ENCODE measurements at places on chromosomes 7 and 10.

GRCh38 chr7:95470452-95470851, 15.3 kb upstream of the ASB4 start:
- H3K36me3 ChIP-seq: no peaks in the 10 kb centered on the region
- no peak for DNase-seq
- H3K27ac ChIP-seq: no peak overlapping the region

GRCh38 chr10:60086862-60087261, 180.5 kb upstream of the CCDC6 start:
- no peak overlapping the region for H3K27ac ChIP-seq
- no peaks in the 10 kb centered on the region for H3K36me3 ChIP-seq
- no peak for DNase-seq
- no peaks in the 10 kb centered on the region for H3K4me1 ChIP-seq
- H3K4me3 ChIP-seq: no peak overlapping the region

DNA sequence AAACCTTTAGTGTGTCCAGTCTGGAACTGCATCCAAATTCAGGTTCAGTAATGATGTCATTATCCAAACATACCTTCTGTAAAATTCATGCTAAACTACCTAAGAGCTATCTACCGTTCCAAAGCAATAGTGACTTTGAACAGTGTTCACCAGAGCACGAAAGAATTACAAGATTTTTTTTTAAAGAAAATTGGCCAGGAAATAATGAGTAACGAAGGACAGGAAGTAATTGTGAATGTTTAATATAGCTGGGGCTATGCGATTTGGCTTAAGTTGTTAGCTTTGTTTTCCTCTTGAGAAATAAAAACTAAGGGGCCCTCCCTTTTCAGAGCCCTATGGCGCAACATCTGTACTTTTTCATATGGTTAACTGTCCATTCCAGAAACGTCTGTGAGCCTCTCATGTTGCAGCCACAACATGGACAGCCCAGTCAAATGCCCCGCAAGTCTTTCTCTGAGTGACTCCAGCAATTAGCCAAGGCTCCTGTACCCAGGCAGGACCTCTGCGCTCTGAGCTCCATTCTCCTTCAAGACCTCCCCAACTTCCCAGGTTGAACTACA, 694 bp upstream of the FAS start:
- H3K4me1 ChIP-seq: peaks cover 1% of the 10 kb centered on the region
- DNase-seq: no peak
- no peaks in the 10 kb centered on the region for H3K36me3 ChIP-seq
- H3K27me3 ChIP-seq: peaks cover 4% of the 10 kb centered on the region
- peak overlapping the region; percentile 45 for H3K4me3 ChIP-seq

GRCh38 chr7:159137906-159138305, 6.8 kb downstream of the VIPR2 start:
- no peak overlapping the region for H3K27ac ChIP-seq
- H3K27me3 ChIP-seq: peaks cover under 1% of the 10 kb centered on the region
- no peaks in the 10 kb centered on the region for H3K36me3 ChIP-seq
- H3K4me1 ChIP-seq: peaks cover 4% of the 10 kb centered on the region
- H3K4me3 ChIP-seq: no peak overlapping the region

DNA sequence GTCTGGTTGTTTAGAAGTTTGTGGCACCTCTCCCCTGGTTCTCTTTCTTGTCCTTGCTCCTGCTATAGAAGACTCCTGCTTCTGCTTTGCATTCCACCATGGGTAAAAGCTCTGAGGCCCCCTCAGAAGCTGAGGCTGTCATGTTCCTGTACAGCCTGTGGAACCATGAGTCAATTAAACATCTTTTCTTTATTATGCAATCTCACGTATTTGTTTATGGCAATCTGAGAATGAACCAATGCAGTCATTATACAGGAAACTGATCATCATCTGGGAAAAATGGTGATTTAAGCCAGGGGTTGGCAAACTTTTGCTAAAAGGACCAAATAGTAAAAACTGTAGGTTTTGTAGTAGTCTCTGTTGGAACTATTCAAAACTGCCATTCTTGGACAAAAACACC, 175.4 kb downstream of the CSTF2T start:
- no peaks in the 10 kb centered on the region for H3K36me3 ChIP-seq
- H3K4me3 ChIP-seq: no peak overlapping the region
- H3K27me3 ChIP-seq: no peaks in the 10 kb centered on the region
- H3K4me1 ChIP-seq: no peaks in the 10 kb centered on the region
- no peak overlapping the region for H3K27ac ChIP-seq
- DNase-seq: no peak

- H3K4me3 ChIP-seq: no peak overlapping the region
- no peaks in the 10 kb centered on the region for H3K4me1 ChIP-seq
- no peak for DNase-seq
Observed at GRCh38 chr10:112348759-112349158, 25.2 kb upstream of the ACSL5 start.

DNA sequence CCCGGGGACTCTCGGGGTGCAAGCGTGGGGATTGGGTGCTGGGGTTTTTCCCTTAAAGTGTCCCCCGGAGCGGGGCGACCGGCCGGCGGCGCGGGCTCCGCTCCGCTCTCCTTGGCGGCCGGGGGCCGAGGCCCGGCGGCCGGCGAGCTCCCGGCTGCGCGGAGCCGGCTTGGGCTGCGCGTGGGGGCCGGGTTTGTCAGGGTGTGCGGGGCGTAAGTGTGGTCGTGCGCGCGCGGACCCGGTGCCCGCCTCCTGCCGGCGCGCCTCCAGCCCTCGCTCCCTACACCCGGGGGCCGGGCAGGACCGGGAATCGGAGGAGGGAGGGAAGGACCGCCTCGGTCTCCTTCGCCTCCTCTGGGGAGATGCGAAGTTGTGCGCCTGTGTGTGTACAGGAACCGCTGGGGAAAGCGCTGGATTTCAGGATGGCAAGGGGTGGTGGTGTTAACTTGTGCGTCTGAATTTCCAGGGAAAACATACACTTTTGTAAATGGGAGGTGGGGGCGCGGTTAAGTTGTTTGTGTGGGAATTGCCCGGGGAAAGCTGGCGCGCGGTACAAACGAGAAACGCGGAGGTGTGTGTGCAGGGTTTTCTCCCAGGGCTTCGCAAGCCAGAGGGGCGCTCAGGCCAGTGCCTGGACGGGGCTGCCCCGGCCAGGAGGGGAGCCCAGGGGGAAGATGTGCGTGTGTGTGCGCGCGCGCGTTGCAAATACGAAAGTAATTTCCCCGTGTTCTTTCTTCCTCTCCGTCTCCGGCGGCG, 737 bp downstream of the ZMIZ1 start:
- DNase-seq: no peak
- H3K36me3 ChIP-seq: no peaks in the 10 kb centered on the region
- no peak overlapping the region for H3K27ac ChIP-seq
- H3K4me1 ChIP-seq: peaks cover 18% of the 10 kb centered on the region
- H3K27me3 ChIP-seq: no peaks in the 10 kb centered on the region

- H3K27ac ChIP-seq: no peak overlapping the region
- no peaks in the 10 kb centered on the region for H3K4me1 ChIP-seq
- H3K4me3 ChIP-seq: no peak overlapping the region
Observed at GRCh38 chr7:150879345-150879744, 27.0 kb downstream of the AOC1 start.

- H3K27ac ChIP-seq: no peak overlapping the region
- H3K27me3 ChIP-seq: no peaks in the 10 kb centered on the region
- no peaks in the 10 kb centered on the region for H3K36me3 ChIP-seq
- no peak overlapping the region for H3K4me3 ChIP-seq
- DNase-seq: no peak
Observed at GRCh38 chr7:99252166-99252895, 20.3 kb upstream of the MYH16 start.

GRCh38 chr10:60711496-60711895, 66.8 kb upstream of the CDK1 start:
- no peaks in the 10 kb centered on the region for H3K4me1 ChIP-seq
- H3K27ac ChIP-seq: no peak overlapping the region
- H3K27me3 ChIP-seq: no peaks in the 10 kb centered on the region
- H3K4me3 ChIP-seq: no peak overlapping the region
- H3K36me3 ChIP-seq: no peaks in the 10 kb centered on the region

DNA sequence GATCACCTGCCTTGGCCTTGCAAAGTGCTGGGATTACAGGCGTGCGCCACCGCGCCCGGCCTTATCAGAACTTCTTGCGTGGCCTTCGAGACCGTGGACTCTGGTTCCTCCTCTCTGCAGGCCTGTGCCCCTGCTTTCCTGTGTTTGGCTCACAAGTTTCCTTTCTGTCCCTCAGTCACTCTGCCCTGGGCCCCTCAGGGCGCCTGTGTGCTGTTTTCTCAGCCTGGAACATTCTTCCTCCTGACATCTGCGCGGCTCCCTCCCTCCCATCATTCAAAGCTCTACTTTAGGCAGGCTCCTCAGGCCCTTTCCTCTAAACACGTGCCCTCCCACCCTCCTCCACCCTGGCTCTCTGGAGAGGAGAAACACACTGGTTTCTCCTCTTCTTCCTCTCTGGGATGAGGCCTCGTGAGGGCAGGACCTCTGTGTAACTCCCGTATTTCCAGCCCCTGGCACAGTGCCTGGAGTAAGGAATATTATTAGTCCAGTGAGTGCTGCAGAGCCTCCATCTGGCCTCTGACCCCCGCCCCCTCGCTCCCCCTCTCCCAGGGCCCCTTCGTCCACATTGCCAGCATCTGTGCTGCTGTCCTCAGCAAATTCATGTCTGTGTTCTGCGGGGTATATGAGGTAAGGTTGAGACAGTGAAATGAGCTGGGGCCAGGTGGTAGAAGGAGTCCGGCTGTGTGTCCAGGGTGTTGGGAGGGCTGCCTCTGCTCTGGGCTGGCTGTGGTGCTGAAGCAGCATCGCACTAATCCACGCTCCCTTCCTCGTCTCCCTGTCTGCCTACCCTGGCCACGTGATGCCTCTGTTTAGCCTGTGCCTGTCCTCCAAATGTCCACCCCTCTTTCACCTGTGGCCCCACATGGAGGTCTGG, 7.1 kb downstream of the CLCN1 start:
- H3K27ac ChIP-seq: no peak overlapping the region
- H3K27me3 ChIP-seq: no peaks in the 10 kb centered on the region
- DNase-seq: no peak
- no peak overlapping the region for H3K4me3 ChIP-seq
- no peaks in the 10 kb centered on the region for H3K36me3 ChIP-seq

GRCh38 chr7:156001496-156002260, 189.4 kb upstream of the SHH start:
- H3K27ac ChIP-seq: no peak overlapping the region
- no peaks in the 10 kb centered on the region for H3K4me1 ChIP-seq
- no peak for DNase-seq
- no peaks in the 10 kb centered on the region for H3K27me3 ChIP-seq

GRCh38 chr10:70976063-70976695, 87.8 kb upstream of the PCBD1 start:
- H3K27me3 ChIP-seq: no peaks in the 10 kb centered on the region
- DNase-seq: no peak
- H3K36me3 ChIP-seq: no peaks in the 10 kb centered on the region
- no peak overlapping the region for H3K27ac ChIP-seq
- no peaks in the 10 kb centered on the region for H3K4me1 ChIP-seq

- no peaks in the 10 kb centered on the region for H3K36me3 ChIP-seq
- no peak overlapping the region for H3K27ac ChIP-seq
- H3K27me3 ChIP-seq: no peaks in the 10 kb centered on the region
- no peak for DNase-seq
- no peak overlapping the region for H3K4me3 ChIP-seq
- no peaks in the 10 kb centered on the region for H3K4me1 ChIP-seq
Observed at GRCh38 chr7:31407178-31407676, 66.7 kb upstream of the NEUROD6 start.

DNA sequence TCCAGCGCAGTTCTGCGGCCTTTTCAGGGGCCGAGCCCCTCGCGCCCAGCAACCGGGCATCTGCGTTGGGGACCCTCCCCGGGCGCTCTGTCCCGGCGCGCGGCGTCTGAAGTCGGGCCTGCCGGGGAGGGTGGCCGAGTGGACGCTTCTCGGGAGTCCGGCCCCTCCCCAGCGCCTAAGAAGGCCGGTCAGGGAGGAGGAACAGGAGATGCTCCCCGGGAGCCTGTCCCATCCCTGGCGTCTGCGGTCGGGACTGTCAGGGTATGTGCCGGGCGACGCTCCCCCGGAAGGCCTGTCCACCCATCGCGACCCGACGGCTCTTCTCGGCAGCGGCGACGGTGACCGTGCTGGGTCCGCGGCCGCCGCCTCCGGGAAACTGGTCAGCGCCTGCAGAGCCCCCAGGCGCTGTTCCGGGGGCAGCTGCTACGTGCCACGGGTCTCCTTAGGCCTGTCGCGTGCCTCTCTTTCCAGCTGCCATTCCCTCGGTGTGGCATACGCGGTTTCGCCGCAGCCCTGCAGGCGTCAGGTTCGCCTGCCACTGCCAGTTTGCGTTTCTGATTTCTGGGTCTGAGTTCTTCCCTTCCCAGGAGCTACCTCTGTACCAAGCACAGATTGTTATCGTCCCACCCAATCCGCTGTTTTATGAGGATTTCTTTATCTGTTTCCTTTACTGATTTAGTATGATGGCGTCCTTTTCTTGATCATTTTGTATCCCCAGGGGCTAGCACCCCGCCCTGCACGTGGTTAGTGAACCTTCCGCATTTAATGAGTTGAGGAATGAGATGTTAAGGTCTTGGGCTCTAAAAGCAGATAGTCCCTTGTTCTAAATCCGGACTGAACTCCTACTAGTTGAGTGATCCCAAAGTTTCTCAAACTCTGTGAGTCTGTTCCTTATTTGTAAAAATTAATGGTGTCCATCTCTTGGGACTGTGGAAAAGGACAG, 782 bp downstream of the IFIT5 start:
- no peaks in the 10 kb centered on the region for H3K4me1 ChIP-seq
- no peaks in the 10 kb centered on the region for H3K36me3 ChIP-seq
- H3K27me3 ChIP-seq: peaks cover 5% of the 10 kb centered on the region
- no peak for DNase-seq
- peak overlapping the region; percentile 37 for H3K4me3 ChIP-seq

DNA sequence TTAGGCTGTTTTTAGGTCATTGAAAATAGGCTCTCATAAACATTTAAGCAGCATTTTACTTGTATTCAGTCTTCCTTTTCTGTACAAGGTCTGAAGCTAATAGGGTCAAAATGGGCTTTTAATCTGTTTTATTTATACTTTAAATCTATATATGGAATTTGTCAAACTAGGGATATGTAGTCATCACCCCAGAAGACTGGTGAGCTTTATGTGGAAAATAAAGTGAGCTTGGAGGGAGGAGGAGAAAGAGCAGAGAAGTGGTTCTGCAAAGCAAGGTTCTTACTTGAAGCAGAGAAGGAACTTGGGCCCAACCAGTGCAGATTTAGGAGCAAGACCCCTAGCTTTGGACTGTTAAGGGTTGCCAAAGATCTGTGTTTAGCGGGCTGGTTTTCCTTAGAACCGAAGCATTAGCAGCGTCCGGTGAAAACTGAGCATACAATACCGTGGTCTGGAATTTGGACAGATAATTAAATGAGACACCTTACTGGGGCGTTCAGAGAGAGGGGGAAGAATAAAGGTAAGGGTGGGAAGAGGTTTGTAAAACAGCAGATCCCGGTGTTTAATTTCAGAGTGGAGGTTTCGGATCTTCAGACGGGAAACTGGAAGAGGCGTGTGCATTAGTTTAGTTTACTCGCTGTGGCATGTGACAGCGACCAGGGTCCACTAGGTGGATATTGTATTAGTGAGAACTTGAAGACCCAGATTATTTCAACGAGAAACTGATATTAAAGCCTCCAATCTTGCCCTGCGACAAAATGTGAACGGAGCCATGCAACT, 2.4 kb downstream of the BAMBI start:
- H3K4me1 ChIP-seq: peaks cover 2% of the 10 kb centered on the region
- no peaks in the 10 kb centered on the region for H3K27me3 ChIP-seq
- DNase-seq: no peak

- H3K4me1 ChIP-seq: peaks cover 17% of the 10 kb centered on the region
Observed at GRCh38 chr7:129786825-129787563, 165.8 kb downstream of the UBE2H start.

GRCh38 chr10:117534321-117535297, 7.9 kb upstream of the EMX2 start:
- no peak overlapping the region for H3K4me3 ChIP-seq
- DNase-seq: no peak
- H3K4me1 ChIP-seq: peaks cover 6% of the 10 kb centered on the region
- H3K27me3 ChIP-seq: peaks cover 93% of the 10 kb centered on the region

- no peak for DNase-seq
- peaks cover 5% of the 10 kb centered on the region for H3K4me1 ChIP-seq
- H3K4me3 ChIP-seq: no peak overlapping the region
- no peaks in the 10 kb centered on the region for H3K36me3 ChIP-seq
- H3K27ac ChIP-seq: no peak overlapping the region
Observed at GRCh38 chr7:47322731-47323130, 259.2 kb downstream of the TNS3 start.

All from iPS DF 6.9 (cell line).